C1 segment of cervical spinal cord (tissue), 14 donors: ENCODE measurements at places on chromosomes 6 and 20.

DNA sequence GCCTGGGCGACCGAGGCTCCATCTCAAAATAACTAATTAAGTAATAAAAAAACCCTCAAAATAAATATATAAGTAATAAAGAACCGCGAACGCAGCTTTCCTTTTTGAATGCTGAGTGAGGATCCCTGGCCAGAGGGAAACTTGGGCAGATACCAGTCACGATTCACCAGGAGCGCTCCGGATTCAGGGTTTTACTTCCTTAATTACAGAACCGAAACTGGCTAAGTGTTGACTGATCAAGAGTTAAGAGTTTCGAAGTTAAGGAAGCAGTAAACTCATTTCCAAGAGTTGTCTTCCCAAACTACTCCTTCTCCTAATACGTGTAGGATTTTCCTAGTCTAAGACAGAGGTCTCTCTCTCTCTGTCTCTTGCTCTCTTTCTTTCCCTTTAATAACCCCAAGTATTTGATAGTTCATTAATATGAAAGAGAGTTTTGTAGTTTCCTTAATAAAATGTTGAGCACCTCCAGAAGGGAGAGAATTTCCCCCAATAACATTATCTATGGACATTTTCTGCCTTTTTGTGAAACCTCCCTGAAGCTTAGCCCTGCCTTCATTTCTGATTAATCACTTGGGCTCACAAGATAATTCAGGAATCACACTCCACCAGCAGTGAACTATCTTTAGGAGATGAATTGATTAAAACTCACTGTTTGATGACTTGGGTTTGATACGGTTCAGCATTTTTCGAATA is 61.4 kb upstream of the ZNF217 start:
- no peak for DNase-seq

- no peak for DNase-seq
Measured at GRCh38 chr20:1633535-1633934, 13.7 kb upstream of the SIRPB1 start.

GRCh38 chr20:41650231-41650948 is 32.2 kb upstream of the CHD6 start:
- DNase-seq, result no peak

DNA sequence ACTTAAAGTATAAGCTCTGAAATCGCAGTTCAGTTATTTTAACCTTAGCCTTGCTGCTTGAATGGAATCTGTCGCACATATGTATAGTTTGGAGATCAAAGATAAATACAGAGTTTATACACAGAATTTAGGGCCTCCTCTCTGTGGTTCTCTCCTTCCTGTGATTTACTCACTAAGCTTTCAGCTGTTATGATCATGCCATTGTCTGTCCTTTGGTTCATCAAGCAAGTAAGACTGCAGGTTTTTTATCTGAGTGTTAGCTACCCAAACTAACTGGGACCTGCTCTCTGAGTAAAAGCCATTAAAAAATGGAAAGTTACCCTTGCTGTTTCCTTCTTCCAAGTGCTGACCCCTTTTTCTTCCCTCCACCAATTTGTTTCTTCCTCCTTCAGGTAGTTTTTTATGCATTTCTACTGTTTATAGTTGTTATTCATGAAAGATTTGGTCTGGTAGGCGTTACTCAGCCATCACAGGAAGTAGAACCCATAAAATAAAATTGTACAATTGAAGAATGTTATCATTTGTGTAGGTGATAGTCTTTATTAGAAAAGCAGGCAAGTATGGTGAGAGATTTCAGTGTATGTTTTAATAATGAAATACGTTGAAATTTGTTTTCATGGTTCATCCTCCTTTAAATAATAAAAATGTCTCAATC is 33.7 kb upstream of the SUMO4 start:
- DNase-seq, result no peak

DNA sequence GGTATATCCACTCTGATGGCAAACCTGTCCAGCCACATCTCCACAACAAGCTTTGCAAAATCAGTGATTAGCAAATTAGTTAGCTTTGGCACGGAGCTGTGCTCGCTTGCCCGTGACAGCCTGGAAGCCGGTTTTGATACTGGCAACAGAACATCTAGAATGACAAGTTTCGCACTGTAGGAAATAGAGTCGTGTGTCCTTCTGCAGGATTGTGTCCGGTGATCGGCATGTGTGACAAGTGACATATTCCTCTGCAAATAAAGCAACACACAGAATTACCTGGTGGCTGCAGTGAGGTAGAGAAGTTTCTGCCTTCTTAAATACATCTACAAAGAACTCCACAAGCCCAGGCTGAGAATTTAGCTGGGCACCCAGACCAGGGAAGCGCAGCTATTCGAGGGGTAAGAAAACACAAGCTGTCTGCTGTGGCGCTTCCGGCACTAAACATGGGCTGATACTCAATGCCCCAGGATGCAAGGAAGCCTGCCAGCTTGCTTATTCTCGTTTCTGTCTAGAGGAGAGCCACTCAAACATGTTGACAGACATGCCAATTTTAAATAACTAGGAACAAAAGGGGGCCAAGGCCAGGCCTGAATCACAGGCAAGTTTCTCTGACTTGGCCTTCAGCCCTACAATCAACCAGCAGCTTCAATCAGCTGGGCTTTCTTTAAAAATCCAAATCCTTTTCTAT is 22.2 kb downstream of the EIF2S2 start:
- DNase-seq, result no peak

- no peak for DNase-seq
Measured at GRCh38 chr20:24696396-24696795, 227.0 kb downstream of the SYNDIG1 start.

DNA sequence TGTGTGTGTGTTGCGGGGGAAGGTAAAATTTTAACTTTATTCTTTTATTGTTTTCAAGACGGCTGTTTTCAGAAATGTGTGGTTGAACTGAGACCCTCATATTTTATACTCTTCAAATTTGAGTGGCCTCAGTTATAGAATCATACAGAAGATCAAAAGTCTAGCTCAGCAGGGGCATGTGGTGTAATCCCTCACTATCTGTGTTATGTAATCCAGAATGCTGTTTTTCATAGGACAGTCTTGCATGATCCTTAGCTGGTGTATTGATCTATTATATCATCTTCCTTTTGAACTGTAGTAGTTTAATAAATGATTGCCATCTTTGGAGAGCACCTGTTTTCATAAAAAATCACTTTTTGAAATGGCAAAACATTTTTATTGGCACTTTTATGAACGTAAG is 1.4 kb downstream of the PLCB4 start:
- no peak for DNase-seq

- no peak for DNase-seq
Measured at GRCh38 chr20:18638768-18639167, 50.9 kb downstream of the DTD1 start.

GRCh38 chr20:35015863-35016193 is 60.2 kb downstream of the MYH7B start:
- no peak for DNase-seq

- DNase-seq, result no peak
Measured at GRCh38 chr20:62475027-62475771, 596 bp downstream of the GATA5 start.

DNA sequence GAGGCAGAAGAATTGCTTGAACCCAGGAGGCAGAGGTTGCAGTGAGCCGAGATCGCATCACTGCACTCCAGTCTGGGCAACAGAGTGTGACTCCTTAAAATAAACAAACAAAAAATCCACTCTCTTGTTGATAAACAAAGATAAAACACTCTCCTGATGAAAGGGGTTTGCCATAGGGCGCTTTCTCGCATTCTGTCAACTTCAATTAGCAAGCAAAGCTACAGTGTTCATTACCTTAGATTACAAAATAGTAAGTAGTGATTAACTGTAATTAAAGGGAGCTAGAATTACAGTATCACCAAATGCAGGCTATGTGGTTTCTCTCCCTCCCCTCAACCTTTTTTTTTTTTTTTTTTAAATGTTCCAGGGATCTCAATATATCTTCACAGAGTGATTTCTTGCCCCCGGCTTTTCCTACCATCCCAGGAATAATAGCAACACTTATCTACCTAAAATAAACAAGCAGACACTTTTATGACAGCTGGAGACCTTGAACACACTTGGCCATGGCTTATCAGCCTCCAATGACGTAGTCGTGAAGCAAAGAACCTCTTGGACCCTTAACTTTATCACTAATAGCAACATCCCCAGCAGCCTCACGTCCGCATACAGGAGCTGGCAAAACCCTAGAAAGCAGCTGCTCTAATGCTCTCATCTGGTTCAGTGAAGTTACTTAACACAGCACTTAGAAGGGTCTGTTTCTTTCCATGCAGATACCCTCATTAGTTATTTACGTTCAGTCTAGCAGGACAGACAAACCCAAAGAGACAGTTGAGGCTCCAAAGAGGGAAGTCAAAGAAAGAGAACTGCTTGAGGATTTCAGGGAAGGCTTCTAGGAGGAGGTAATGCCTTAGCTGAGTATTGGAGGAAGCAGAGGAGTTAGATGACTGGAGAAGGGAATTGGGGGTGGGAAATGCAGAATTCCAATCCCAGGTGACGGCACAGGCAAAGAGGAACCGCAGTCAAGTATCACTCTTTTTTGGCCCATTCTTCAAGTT is 37.9 kb upstream of the NEDD9 start:
- no peak for DNase-seq

- DNase-seq, result no peak
Measured at GRCh38 chr6:15519681-15520080, 143.1 kb downstream of the DTNBP1 start.

DNA sequence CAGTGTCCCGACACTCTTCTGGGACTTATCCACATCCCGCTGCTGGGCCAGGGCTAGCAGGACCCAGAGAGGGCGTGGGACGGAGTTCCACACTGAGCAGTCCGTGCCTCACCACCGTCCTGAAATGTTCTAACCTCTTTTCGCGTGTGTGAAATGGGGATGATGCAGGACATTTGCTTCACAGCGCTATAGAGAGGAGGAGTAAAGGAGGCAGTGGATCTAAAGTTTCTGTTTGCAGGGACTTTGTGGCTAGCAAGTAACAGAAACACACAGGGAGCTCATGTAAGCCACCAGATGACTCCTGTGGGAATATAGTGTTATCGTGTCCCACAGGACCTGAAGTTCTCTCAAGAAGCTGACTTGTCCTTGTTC is 634 bp downstream of the ITPA start:
- no peak for DNase-seq

DNA sequence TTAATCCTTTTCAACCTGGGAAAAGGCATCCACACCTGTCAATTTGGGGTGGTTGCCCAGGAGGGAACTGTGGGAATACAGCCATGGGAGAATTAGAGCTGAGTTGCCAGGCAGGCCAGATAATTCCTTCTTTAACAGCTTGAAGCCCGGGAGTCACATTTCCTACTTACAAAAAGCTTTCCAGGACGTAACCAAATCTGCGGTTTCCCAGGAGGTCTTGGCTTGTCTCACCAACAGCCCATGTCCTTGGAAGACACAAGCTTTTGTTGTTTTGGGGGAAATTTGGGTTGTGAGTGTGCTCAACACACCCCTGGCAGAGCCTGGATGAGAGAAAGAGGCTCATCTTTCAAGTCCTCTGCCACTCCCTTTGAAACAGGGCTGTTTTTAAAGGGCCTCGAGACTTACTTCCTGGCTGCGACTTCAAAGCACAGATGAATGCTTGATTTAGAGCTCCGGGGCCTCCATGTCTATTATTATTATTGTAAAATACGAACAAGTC is 465.9 kb upstream of the BTBD3 start:
- DNase-seq, result no peak

GRCh38 chr20:56995635-56996075 is 270.8 kb downstream of the BMP7 start:
- no peak for DNase-seq

- DNase-seq, result no peak
Measured at GRCh38 chr20:41716911-41717310, 98.7 kb upstream of the CHD6 start.

DNA sequence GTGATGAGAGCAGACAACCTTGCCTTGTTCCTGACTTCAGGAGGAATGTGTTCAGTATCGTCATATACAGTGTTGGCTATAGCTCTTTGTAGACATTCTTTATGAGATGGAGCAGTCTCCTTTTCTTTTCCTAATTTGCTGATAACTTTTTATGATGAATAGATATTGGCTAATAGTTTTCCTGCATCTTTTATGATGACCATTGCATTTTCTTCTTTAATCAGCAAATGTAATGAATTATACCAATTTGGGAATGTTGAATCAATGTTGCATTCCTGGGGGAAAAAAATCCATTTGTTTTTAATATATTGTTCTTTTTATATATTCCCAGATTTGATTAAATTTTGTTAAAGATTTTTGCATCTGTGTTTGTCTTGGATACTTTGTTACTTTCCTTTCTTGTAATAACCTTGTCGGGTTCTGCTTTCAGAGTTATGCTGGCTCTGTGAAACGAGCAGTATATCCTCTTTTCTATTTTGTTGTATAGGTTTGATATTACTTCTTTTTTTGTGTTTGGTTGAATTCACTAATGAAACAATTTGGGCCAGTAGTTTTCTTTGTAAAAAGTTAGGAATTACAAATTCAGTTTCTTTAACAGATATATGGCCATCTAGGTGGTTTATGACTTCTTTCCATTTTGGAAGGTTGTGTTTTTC is 23.9 kb downstream of the KDM1B start:
- no peak for DNase-seq

- no peak for DNase-seq
Measured at GRCh38 chr20:62147125-62147524, 3.6 kb downstream of the SS18L1 start.

GRCh38 chr6:41705996-41706835 is 29.2 kb downstream of the TFEB start:
- DNase-seq, result no peak

DNA sequence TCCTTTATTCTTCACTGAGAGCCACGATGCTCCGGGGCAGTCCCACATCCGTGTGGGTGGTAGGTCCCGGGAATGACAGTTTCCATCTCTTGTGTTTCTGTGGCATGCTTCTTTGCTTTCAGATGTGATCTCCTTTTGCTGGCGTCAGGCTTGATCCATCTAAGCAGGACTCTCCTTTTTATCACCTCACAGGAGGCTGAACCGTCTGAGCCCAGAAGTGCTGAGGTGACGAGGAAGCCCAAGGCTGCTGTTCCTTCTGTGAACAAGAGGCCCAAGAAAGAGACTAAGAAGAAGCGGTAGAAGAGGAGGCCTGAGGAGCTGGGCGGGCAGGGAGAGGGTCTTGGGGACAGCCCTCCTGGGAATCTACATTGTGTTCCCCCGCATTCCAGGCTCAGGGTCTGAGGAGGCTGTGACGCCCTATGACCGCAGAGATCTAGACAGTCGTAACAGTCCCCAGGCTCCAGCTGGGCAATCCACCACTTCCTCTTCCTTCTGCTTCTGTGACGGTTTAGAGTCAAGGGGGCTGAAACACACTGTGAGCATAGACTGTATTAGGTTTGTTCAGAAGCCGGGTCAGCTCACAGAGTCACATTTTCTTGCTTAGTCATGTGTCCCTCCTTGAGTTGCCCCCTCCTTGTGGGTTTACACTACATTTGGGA is 26.8 kb downstream of the MANBAL start:
- no peak for DNase-seq

GRCh38 chr20:32162351-32162750 is 45.2 kb downstream of the PLAGL2 start:
- DNase-seq, result no peak

GRCh38 chr6:84027340-84028181 is 6.0 kb upstream of the MRAP2 start:
- no peak for DNase-seq
